ENCODE measurements at places on chromosomes 5 and 9.

DNA sequence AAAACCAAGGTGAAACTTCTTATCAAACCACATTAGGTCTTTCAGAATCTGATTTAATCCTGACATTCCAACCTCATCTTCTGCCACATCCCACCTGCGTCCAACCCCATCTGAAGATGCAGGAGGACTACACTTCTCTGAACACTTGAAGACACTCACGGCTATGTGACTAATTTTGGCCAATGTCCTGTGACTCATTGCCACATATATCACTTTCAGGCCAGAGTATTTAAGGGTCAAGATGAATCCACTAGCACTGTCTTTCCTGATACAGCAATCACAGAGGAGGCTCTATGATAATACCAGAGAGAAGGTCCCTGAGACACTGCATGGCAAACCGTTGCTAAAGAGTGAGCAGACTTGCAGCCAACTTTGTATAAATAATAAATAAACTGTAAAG, 323.4 kb downstream of the NR2F1-AS1 start:
- DNase-seq = no peak

DNA sequence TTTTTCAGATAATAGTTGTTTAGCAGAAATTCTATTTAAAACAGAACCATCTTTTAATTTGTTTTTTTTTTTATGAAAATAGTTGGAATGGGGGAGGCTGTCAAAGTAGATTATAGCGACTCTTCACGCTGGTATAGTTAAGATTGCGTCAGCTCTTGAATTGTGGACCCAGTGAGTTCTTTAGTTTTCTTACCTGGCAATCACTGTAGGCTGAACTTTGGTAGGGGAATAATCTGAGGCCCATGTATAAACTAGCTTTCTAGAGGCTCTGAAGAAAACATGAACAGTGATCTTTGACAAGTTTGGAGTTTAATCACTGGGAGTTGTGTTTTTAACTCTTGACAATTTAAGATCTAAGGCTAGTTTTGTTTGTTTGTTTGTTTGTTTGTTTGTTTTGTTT, 80.8 kb downstream of the CD180 start:
- no peak for DNase-seq

GRCh38 chr5:68424799-68425537, 209.4 kb downstream of the PIK3R1 start:
- no peak for DNase-seq

DNA sequence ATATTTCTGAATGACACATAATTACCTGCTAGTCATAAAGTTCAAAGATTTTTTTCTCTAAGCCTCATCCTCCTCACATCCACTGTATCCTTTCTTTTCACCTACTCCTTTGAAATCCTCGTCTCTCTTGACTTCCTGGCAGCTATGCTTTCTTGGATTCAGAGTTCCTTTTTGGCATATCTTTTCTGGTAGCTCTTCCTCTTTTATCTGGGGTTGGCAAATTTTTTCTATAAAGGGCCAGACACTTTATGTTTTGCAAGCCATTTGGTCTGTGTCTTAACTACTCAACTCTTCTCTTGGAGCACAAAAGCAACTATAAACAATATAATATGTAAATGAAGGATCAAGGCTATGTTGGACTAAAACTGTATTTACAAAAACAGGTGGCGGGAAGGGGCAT, 197.5 kb downstream of the KIAA0825 start:
- no peak for DNase-seq

DNA sequence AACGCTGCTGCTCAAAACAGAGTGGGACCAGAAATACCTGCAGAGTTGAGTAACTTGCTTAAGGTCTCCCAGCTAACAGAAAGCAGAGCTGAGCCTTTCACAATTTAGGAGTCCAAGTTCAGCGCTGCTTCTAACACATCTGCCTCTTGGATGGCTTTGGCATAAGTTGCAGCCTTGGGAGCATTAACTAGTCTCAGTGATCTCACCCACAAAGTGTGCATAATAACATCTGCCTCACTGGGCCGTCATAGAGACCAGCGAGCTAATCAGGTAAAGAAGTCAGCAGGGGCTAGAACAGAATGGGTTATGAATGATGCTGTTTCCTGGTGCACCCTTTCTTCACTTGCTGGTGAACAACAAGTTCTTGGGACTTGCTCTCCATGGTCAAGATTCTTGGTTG, 36.5 kb downstream of the WWC1 start:
- DNase-seq = no peak

DNA sequence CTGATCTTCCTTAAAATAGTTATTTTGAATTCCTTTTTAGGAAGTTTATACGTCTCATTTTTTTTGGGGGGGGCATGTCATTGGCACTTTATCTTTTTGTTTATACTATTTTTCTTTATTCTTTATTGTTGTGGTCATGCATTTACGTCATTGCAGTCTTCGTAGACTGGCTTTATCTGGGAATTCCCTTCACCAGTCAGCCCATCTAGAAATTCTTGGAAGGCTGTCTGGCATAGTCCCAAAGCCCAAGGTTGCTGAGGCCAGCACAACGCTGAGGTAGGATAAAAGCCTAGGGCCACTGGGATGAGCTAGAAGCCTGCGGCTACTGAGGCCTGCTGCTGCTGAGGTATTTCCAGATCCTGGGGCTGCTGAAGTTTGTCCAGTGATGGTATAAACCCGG, 121.5 kb downstream of the ISOC1 start:
- DNase-seq = no peak

DNA sequence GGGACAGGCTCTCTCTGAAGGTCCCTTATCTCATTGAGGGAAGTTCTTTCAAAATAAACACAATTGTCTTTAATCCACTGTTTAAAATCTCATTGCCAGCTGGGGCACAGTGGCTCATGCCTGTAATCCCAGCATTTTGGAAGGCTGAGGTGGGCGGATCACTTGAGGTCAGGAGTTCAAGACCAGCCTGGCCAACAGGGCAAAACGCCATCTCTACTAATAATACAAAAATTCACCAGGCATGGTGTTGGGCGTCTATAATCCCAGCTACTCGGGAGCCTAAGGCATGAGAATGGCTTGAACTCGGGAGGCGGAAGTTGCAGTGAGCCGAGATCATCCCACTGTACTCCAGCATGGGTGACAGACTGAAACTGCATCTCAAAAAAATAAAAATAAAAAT, 8.3 kb upstream of the NDFIP1 start:
- DNase-seq = no peak

GRCh38 chr5:175920231-175920811, 47.8 kb downstream of the THOC3 start:
- no peak for DNase-seq

DNA sequence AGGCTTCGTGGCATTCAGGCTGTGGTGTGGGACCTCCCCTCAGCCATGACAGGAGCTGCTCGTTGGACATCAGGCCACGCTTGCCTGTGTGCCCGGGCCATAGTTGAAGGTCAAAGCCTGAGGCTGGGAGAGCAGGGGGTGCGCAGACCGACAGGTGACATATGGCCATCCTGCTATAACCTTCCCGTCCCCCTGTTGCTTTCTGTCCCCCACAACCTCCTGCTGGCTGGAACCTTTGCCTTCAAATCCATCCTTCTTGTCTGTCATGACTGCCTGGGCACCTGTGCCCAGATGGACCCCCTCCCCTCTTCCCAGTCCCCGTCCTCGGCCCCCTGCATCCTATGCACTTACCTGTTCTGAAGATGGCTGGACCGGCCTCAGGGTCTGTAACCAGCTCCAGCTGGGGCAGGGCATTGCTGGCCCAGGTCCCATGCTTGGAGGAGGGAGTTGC, 83.2 kb downstream of the WNK2 start:
- no peak for DNase-seq

GRCh38 chr5:133081703-133082102, 29.9 kb downstream of the HSPA4 start:
- DNase-seq = no peak

- no peak for DNase-seq
Observed at GRCh38 chr9:77438653-77439052, 209.5 kb downstream of the GNA14 start.

- DNase-seq = no peak
Observed at GRCh38 chr5:43421450-43422133, 9.4 kb upstream of the CCL28 start.

DNA sequence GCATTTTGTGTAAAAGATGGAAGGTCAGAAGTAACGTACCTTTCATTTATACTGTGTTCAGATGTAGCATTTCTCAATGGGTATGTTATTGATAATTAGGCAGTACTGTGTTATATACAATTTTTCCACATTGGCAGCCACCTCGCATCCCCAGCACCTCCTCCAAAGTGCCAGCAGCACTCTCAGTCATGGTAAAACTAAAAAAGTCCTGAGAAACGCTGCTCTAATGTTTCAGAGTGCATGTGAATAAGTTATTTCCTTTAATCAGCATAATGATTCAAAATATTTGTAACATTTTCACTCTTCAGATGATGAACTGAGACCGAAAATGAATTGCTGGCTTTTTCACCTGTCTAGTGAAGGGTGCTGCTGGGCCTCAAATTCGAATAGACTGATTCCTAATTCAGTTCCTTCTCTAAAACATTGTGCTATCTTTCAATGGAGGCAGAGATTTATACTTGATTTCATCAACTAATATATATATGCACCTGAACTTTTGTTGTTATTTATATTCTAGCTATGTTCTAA, 79.9 kb upstream of the ANKRD55 start:
- DNase-seq = no peak

DNA sequence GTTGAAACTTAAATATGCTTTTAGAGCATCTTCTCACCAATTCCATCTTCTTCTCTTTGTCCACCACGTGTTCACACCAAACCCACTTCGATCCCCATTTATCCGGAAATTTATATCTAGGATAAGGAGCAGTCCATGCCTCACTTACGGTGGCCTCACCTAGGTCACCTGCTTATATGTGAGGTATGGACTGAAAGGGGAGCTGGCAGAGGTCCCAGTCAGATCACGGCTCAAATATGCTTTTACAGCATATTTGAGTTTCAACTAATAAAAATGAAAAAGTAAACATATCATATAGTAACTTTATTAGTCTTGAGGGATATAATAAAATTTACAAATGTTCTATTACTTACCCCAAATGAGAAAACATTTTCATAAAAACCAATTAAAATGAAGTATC, 508.4 kb downstream of the CDH18 start:
- no peak for DNase-seq

GRCh38 chr5:41182666-41183065, 30.7 kb downstream of the C6 start:
- DNase-seq = no peak

DNA sequence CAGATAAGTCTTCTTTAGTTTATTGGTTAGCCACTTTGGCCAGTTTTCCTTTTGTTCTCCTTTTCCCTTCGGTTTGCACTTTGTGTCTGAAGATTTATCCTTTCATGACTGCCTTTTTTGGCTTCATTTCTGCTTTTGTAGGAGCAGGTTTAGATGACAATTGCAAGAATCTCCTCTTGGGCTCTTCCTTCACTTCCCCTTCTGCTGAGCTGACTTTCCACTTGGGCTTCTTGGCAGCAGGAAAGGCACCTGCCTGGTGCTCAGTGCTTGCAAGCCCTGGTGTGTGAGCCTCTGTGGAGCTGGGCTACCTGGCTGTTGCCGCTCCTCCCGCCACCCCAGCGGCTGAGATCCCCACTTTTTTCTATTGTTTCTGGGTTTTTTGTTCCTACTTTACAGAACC, 7.3 kb downstream of the CCDC112 start:
- no peak for DNase-seq

DNA sequence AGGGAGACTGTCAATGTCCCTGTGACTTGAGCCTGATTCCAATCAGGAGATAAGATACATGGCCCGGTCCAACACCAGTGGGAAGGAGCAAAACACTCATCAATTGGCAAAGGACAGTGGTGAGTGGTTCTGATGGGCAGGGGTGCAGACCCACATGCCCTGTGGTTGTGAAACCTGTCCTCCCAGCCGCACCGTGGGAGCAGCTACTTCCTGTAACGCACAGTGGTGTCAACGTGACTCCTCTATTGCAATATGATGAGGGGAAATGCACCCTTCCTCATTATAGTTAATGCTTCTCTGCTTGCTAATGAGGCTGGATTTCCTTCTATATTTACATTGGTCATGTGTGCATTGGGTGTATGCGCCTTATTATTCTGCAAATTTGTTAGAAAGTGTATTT, 223.0 kb downstream of the IRX1 start:
- DNase-seq = no peak

DNA sequence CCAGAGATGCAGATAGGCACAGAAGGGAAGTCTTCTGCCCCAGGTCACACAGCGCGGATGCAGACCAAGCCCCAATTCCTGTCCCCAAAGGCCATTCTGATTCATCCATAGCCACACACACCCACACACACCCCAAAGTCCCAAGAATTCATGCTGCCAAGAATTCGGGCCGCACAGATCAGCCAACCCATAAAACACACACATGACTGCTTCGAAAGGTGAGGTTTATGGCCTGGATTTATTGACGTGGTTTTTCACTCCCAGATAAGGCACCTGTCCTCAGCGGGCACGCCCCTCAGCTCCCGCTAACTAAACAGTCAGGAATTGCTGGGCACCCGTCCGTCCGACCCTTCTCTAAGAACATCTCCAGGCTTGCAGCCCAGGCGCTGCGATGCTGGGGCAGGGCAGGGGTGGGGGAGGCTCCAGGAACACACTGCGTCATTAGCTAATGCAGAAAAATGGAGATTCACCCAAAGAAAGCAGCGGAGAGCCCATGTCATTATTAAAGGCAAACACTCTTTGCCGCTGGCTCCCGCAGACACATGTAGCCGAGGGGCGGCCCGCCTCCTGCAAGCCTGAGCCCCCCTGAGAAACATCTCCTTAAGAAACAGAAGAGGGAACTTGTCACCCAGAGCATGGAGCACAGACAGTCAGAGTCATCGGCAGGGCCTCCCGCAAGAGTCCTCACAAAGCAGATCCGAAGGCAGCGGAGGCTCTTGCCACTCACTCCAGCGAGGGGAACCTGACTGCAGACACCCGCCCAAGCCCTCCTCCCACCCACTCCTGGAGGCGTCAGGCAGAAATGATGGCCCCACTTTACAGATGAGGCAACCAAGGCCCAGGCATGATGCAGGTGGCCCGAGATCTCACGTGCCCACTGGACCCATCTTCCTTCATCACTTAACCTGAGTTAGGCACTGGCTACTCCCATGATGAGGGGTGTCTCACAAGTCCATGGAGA, 19.9 kb downstream of the VAV2 start:
- no peak for DNase-seq

GRCh38 chr5:82100303-82101077, 128.7 kb downstream of the ATG10 start:
- DNase-seq = no peak

DNA sequence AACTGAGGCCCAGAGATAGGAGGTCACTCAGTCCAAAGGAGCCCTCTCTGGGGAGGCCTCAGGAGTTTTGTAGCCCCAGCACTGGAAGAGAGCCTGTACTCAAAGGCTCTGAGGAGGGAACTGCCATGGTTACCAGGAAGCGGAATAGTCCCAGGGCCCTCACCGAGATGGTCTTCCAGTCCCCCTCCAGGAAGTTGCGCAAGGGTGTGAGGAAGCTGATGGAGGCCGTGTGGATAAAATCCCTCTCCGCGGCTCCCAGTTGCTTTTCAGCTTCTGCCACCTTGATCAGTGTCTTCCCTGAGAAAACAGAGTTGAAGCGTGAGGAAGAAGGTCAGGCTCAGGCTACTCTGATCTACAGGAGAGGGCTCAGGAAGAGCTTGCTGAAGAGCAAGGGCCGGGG, 13.5 kb downstream of the SH3GLB2 start:
- DNase-seq = no peak

GRCh38 chr5:74139589-74139988, 500.9 kb downstream of the ENC1 start:
- no peak for DNase-seq

All from NCI-H774 (cell line).